Progenitor cell of endocrine pancreas (in vitro differentiated cells): ENCODE measurements at places on chromosomes 3 and 15. TPM values are rescaled to one million over a fixed set of nuclear protein-coding genes. Genes with fewer than 3 reads are reported as not detected.

GRCh38 chr3:148914936-148915690 lies 50.0 kb downstream of the CPA3 start:
- DNase-seq = no peak
- no peaks in the 10 kb centered on the region for H3K27me3 ChIP-seq
- H3K36me3 ChIP-seq = no peaks in the 10 kb centered on the region

- DNase-seq = no peak
- no peak overlapping the region for H3K27ac ChIP-seq
- no peak overlapping the region for H3K4me3 ChIP-seq
- H3K36me3 ChIP-seq = no peaks in the 10 kb centered on the region
Measured at GRCh38 chr15:63940966-63941620, 105.2 kb downstream of the DAPK2 start.

NPAP1 gene
- 0.65 and 0.67 TPM in 2 replicates for total RNA-seq

GRCh38 chr15:95409626-95410310 lies 920.7 kb upstream of the NR2F2 start:
- H3K36me3 ChIP-seq = no peaks in the 10 kb centered on the region
- H3K4me3 ChIP-seq = no peak overlapping the region
- peaks cover 9% of the 10 kb centered on the region for H3K4me1 ChIP-seq
- no peaks in the 10 kb centered on the region for H3K27me3 ChIP-seq
- H3K27ac ChIP-seq = no peak overlapping the region

CCDC13 gene
- 2.3 and 2.5 TPM in 2 replicates for total RNA-seq

SYNPR gene
- 13.2 and 13.3 TPM in 2 replicates for total RNA-seq

GRCh38 chr3:9184461-9184835 lies 65.0 kb downstream of the SRGAP3 start:
- H3K4me3 ChIP-seq = no peak overlapping the region
- no peaks in the 10 kb centered on the region for H3K36me3 ChIP-seq
- no peaks in the 10 kb centered on the region for H3K27me3 ChIP-seq
- H3K27ac ChIP-seq = peak overlapping the region; percentile 15
- no peak for DNase-seq

SELENOK gene
- 40.2 and 44.2 TPM in 2 replicates for total RNA-seq

DNA sequence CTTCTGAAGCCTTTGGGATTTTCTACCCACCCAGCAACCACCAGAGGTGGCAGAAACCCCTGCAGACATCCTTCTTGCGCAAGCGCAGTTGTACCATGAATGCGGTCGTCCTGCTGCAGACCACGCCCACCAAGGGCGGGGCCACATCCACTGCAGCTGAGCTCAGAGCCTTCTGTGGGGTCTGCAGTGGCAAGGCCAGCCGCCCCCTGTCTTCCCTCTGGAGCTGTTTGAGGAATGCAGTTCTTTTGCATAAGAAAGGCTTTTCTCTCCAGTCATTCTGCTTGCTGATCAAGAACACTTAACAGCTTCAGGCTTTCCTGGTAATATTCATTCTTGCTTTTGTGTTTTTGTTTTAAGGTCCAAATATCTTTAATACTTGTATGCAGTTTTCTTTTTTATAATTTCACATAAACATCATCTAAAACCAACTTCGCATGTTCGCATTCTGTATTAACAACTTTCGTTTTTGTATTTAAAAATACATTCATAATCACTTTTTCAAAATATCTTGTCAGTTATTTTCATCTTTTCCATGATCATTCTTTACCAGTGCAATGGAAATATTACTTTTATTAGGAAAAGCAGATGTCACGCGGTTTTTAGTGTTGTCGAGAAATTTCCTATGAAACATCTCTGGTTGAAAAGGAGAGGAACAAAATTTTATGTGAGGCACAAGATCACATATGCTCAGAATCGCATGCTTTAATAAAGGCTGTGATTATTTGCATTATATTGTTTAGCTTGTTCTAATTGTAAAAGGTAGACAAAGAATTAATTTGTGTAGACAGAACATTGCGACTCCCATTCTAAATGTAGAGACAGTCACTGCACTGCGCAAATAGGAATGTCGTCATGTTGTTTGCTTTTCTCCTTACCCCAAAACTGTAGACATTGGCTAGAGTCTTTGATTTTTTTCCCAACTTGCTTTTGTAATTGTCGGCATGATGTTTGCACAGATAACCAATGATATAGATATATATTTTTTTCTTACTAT lies 98.1 kb upstream of the SNRPN start:
- H3K36me3 ChIP-seq = no peaks in the 10 kb centered on the region
- DNase-seq = peak; percentile 59
- peaks cover 14% of the 10 kb centered on the region for H3K4me1 ChIP-seq
- peaks cover 2% of the 10 kb centered on the region for H3K27me3 ChIP-seq
- H3K27ac ChIP-seq = peak overlapping the region; percentile 74

DNA sequence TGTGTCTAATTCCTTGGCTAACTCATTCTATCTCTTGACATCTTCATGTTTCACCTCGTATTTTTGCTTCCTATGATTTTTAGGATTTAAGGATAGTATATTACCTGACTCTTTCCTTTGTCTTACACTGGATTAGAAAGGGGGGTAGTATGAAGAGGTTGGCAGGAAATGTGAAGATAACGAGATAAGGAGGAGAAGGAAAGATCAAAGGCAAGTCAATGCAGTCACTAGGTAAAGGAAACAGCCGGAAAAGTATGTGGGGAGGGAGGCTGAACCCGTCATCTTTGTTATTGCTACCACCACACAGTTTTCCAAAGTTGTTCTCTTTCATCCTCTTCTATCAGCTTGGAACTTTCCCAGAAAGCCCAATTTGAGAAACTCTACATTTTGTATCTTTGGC lies 90.6 kb downstream of the SLC9A9 start:
- no peak overlapping the region for H3K4me3 ChIP-seq
- no peaks in the 10 kb centered on the region for H3K27me3 ChIP-seq
- no peaks in the 10 kb centered on the region for H3K4me1 ChIP-seq
- no peaks in the 10 kb centered on the region for H3K36me3 ChIP-seq
- DNase-seq = no peak

GRCh38 chr3:112973325-112974177 lies 1.4 kb downstream of the CD200R1 start:
- H3K27ac ChIP-seq = no peak overlapping the region
- H3K4me1 ChIP-seq = no peaks in the 10 kb centered on the region
- no peak for DNase-seq
- H3K4me3 ChIP-seq = no peak overlapping the region

DNA sequence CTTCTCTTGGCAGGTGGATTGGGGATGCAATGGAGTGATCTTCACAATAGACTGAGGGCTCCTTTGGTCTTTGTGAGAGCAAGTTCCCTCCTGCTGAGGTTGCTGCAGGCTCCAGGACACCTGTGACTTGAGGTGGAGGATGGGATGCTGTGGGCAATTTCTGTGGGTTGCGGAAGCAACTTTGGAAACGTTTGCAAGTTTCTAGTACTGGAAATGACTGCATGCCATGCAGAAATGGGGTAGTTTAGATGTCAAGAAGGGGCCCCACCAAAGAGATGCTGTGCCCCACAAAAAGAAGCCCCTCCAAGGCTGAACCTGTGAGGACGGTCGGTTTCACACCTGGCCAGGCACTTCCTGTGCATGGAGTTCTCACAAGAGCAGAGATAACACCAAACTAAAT lies 80.4 kb upstream of the XCR1 start:
- no peak overlapping the region for H3K4me3 ChIP-seq
- H3K27me3 ChIP-seq = no peaks in the 10 kb centered on the region
- H3K27ac ChIP-seq = no peak overlapping the region
- H3K36me3 ChIP-seq = no peaks in the 10 kb centered on the region

AHSG gene
- 0.19 and 0.27 TPM in 2 replicates for total RNA-seq

GRCh38 chr15:45499426-45499825 lies 23.1 kb downstream of the SLC30A4 start:
- H3K27me3 ChIP-seq = no peaks in the 10 kb centered on the region
- DNase-seq = no peak
- H3K27ac ChIP-seq = no peak overlapping the region
- peaks cover 4% of the 10 kb centered on the region for H3K4me1 ChIP-seq
- H3K4me3 ChIP-seq = no peak overlapping the region

DNA sequence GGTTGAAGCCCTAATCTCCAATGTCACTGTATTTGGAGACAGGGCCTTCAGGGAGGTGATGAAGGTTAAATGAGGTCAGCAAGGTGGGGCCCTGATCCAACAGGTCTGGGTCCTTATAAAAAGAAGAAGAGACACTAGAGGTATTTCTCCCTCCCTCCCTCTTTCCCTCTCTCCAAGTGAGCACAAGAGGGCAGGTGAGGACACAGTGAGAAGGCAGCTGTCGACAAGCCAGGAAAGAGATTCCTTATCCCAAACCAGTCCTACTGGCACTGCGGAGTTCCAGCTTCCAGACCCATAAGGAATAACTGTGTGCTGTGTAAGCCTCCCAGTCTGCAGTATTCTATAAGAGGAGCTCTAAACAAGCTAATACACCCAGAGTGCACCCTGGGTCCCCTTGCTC lies 134.7 kb downstream of the ADAMTS17 start:
- H3K36me3 ChIP-seq = no peaks in the 10 kb centered on the region
- DNase-seq = no peak
- H3K4me3 ChIP-seq = no peak overlapping the region

GRCh38 chr3:113251817-113252216 lies 40.5 kb downstream of the BOC start:
- H3K36me3 ChIP-seq = no peaks in the 10 kb centered on the region
- H3K27ac ChIP-seq = no peak overlapping the region
- H3K4me3 ChIP-seq = no peak overlapping the region
- H3K27me3 ChIP-seq = peaks cover 7% of the 10 kb centered on the region
- H3K4me1 ChIP-seq = peaks cover 4% of the 10 kb centered on the region
- no peak for DNase-seq

TRIM42 gene
- total RNA-seq = not detected in 2 replicates

DNA sequence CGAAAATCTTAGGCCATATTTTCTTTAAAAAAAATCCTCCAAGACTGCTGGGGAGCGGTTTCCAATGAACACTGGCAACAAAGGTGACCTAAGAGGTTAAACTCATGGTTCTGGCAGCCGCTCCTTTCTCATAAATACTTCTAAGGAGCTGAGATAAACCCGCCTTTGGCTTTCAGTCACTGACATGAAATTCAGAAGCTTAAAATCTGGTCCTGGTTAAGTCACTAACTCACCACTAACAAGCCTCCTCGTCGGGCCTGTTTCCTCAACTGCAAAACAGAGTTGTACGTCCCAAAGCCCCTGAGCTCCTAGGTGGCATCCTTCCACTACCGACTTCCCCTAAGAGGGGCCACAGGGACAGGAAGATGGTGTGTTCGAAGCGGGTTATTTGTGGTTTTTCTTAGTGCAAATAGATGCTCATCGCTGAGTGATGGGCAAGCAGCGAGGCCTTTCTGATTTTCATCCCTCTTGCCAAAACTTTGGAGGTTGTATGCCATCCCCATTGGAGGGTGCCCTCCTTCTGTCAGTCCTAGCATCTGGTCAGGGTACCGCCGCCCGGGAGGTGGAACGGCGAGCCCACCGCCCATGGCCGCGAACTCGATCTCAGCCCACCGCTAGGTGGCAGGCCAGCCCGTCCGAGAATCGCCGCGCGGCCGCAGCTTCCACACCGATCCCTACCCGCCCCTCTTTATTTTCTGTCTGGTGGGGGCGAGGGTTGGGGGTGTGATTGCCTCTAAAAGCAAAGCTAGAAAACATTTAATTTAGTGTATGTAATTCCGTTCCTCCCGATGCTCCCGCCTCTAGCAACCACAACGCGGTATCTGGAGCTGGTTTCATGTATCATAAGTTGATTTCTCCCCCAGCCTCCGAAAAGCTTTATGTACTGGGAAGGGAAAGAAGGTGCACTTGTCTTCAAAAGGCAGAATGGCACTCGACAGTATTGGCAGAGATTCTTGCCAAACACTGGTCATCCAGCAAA lies 4.6 kb downstream of the BCL6 start:
- no peaks in the 10 kb centered on the region for H3K36me3 ChIP-seq
- H3K4me3 ChIP-seq = peak overlapping the region; percentile 83
- H3K27me3 ChIP-seq = peaks cover 16% of the 10 kb centered on the region

SI gene
- total RNA-seq = 2.0 and 2.7 TPM in 2 replicates

DNA sequence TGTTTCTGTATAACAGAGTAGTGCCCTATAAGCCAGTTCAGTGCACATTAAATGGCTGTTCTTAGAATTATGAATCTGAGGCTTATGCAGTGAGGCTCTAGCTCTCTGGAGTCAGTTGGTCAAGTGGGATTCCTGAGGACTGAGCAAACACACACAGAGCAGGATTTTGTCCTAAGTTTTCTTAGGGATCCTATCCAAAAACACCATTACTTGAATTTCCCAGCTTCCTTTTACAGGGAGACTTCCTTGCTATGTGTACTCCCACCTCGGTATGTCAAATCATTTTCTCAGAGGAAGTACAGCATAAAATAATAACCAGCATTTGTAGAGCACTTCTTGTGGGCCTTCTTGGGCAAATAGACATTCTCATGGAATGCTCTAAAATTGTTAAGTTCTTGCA lies 63.1 kb upstream of the GOLGA6B start:
- H3K4me3 ChIP-seq = no peak overlapping the region
- no peaks in the 10 kb centered on the region for H3K4me1 ChIP-seq
- H3K27ac ChIP-seq = no peak overlapping the region

DNA sequence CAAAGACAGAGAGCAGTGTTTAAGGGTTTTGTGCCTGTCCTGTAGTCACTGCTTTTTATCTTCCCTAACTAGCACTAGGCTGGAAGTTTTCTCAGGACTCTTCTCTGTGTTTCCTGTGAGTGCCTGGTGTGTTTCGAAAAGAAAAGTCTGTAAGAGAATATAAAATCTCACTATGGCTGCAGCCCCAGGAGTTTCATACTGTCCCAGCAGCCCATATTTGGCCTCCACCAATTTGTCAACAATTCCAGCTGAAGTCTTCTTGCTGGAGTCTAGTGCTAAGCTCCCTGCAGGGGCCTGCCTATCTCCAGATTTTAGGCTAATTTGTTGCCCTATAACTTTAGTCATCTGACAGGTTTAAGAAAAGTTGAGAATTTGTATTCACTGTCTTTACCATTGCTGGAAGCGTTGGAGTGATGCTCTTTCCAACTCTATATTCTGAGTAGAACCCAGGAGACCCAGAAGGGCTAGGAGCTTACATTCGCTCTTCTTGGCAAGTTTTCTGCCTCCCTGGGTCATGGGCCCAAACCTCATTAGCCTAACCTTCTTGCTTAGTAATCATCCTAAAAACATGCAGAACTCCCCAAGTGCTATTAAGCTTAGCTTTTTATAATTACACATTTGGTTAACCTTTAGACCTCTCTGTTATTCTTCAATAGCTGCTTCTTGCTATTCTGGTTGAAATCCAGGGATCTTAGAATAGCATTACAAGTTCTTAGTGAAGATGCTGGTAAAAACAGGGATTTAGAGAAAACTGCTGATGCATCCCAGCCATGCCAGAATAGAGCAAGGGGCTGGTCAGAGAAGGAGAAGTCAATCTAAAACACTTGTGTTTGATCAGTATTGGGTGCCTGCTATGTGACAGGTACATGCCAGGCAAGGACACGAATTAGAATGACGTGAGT lies 283.1 kb downstream of the NEK10 start:
- H3K27ac ChIP-seq = no peak overlapping the region
- no peak overlapping the region for H3K4me3 ChIP-seq
- no peaks in the 10 kb centered on the region for H3K27me3 ChIP-seq
- no peak for DNase-seq
- peaks cover 3% of the 10 kb centered on the region for H3K4me1 ChIP-seq

GRCh38 chr15:48469271-48469670 lies 138.0 kb downstream of the DUT start:
- H3K4me1 ChIP-seq = peaks cover 12% of the 10 kb centered on the region
- no peak overlapping the region for H3K4me3 ChIP-seq
- H3K27ac ChIP-seq = no peak overlapping the region
